ENCODE measurements at places on chromosomes 6 and 20.

- no peak for DNase-seq
Observed at GRCh38 chr6:125974214-125974866, 12.0 kb upstream of the TRMT11 start.

DNA sequence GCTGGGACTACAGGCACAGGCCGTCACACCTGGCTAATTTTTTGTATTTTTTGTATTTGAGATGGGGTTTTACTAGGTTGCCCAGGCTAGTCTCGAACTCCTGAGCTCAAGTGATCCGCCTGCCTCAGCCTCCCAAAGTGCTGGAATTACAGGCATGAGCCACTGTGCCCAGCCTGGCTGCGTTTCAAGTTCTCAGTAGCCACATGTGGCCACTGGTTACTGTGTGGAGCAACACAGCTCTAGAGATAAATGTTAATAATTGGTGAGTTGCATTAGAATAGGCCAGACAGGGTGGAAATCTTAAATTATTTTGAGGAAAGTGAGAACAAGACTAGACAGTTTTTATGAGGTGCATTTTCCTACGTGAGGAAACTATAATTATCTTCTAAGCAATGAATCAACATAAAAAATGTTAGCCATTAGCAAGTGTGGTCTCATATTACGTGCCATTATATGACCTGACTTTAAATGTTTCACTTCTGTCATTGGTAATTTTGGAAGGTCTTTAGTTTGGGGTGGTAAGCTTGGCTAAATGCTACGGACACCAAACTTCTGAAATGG lies 129.6 kb downstream of the PLEKHG1 start:
- DNase-seq: no peak

- DNase-seq: no peak
Observed at GRCh38 chr20:48621376-48622078, 206.3 kb downstream of the PREX1 start.

DNA sequence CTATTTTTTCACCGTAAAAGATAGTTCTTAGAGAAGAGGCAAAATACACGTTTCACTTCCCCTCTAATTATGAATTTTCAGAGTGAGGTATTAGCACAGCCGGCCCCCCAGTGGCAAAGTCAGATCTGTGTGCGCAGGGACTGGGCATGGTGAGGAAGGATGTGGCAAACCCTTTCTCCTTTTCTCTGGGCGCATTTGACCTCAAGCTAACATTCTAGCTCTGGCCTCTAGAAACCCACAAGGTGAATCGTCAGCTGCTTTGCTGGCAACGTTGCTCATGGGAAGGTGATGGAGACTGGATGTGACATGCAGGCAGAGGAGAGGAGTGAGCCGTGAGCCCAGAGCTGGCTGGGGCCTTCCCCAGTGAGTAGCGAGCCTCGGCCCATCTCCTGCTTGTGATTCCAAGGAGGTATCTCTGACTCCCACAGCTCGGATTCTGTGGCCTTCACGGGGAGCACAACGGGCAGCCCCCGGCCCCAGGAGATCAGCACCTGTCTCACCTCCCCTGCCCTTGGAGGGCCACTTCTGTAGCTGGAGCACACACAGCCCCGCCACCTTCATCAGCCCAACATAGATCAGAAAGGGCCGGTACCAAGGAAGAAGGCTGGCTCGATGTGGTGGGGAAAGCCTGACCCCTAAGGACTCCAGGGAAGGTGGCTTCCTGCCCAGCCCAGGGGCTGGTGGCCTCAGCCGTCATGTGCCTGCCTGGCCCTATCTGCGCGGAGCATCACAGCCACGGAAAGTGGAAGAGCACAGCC lies 152.8 kb downstream of the TAF4 start:
- DNase-seq: no peak

DNA sequence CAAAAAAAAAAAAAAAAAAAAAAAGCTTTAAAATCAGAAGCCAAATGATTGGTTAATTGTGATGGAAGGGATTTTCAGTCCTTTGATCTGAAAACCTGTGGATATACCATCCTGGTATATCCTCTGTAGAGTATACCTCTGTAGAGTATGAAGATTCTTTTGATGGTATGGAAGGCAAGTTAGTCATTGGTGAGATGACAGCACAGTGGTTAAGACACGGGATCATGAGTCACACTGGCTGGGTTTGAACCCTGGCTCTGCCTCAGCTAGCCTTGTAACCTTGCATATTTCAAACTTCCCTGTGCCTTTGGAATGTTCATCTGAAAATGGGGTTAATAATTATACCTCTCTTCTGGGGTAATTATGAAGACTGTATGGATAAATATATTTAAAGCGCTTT lies 179.3 kb downstream of the CARMIL1 start:
- DNase-seq: peak; percentile 36

GRCh38 chr20:275791-276190 lies 14.8 kb downstream of the C20orf96 start:
- DNase-seq: no peak

All from stimulated activated CD4-positive, alpha-beta T cell treated with anti-CD3 and anti-CD28 coated beads, Interleukin-1b, Interleukin-23, amount 100 ng/mL, for 48 hours (primary cell).